ENCODE measurements at places on chromosomes 7 and 10. TPM values are rescaled to one million over a fixed set of nuclear protein-coding genes. Genes with fewer than 3 reads are reported as not detected.

GRCh38 chr10:36111676-36112075 is 469.6 kb upstream of the FZD8 start:
- H3K4me3 ChIP-seq, result no peak overlapping the region
- peaks cover 15% of the 10 kb centered on the region for H3K4me1 ChIP-seq
- no peaks in the 10 kb centered on the region for H3K36me3 ChIP-seq

DNA sequence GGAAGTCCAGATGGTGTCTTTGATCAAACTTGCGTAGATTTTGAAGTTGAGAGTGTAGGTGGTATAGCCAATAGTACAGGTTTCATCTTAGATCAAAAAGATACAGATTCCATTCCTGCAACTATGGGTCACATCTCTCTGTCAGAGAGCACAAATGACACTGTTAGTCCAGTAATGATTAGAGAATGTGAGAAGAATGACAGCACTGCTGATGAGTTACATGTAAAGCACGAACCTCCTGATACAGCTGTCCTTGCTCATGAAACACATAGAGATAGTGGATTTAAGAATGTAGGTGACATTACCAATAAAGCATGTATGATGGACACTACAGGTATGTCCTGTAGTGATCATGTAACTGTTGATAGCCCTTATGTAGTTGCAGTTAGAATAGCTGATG is 59.1 kb downstream of the LOXL4 start:
- DNase-seq, result no peak
- H3K4me3 ChIP-seq, result no peak overlapping the region
- no peak overlapping the region for H3K27ac ChIP-seq
- no peaks in the 10 kb centered on the region for H3K27me3 ChIP-seq

DNA sequence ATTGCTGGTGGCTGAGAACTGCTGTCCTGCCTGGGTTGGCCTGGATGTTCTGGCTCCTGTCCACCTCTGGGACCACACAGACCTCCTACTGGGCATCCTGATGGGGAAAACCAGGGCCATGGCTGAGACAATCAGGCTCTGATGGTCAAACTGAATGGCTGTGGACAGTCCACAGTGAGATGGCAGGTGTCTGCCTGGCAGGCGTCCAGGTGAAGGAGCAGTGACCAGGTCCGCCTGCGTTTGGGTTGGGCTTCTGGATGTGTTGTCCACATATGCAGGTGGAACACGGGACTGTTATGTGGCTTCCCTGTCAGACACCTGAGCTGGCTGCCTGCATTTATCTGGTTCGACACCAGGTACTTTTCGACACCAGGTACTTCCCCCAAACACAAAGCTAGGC is 241.7 kb downstream of the BUB3 start:
- H3K27ac ChIP-seq, result no peak overlapping the region
- H3K27me3 ChIP-seq, result no peaks in the 10 kb centered on the region
- no peaks in the 10 kb centered on the region for H3K36me3 ChIP-seq
- H3K4me3 ChIP-seq, result no peak overlapping the region

DNA sequence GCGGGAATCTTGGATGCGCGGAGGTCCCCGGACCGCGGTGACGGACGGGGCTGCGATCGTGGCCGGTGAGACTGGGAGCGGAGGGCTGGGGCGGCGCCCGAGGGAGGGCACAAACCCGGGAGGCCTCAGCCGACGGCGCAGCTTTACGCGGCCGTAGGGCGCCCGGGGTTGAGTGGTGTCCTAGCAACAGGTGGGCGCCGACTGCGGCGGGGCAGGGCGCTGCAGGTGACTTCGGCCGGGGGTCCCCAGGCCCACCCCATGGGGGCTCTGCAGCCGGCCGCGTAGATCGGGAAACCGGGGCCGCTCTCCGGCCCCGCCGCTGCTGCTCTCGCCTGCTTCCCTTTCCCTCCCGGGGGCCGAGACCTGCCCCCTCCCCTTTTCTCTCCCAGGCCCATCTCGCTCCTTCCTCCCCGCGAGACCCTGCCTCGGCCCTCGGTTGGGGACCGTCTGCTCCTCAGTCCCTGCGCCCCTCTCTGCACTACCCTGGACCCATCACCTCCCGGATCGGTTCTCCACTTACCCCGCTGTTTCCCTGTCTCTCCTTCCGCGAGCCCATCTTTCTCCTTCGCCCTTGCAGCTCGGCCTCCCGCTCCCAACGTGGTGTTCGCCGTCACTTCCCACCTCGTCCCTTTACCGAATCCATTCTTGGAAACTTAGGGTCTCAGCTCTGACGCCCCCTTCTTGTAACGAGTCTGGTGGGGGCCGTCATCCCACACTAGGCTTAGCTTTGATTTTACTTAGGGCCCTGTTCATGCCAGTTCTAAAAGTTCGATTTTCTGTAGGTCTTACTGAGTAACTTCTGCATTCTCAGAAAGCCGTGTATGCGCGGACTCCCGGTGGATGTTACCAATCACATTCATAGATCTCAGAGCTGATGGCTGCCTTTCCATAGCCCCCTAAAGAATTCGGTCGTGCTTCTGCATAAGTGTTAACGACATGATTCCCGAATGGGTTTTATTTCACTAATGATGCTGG is 18.5 kb upstream of the ACBD5 start:
- peak overlapping the region; percentile 49 for H3K4me3 ChIP-seq
- peaks cover 3% of the 10 kb centered on the region for H3K4me1 ChIP-seq
- H3K27me3 ChIP-seq, result peaks cover 10% of the 10 kb centered on the region
- H3K36me3 ChIP-seq, result no peaks in the 10 kb centered on the region

DNA sequence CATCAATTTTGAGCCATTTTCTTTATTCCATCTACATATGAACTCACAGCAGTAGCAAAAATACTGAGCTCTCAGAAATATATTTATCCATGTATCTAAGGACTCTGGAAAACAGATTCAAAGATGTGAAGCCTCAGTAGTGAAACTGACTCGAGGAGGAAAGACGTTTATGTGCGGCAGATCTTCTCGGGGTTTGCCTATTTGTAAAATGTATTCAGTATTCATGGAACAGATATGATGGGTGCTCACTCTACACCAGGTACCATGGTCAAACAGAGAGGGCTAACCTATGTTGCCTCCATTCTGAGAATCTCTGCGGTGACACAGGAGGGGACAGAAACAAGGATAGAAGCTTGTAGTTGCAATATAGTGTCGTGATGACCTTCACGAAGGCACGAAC is 93.7 kb downstream of the CAMK1D start:
- no peaks in the 10 kb centered on the region for H3K36me3 ChIP-seq
- no peaks in the 10 kb centered on the region for H3K4me1 ChIP-seq
- DNase-seq, result no peak
- no peak overlapping the region for H3K4me3 ChIP-seq
- H3K27ac ChIP-seq, result no peak overlapping the region

GRCh38 chr7:33750177-33750576 is 155.2 kb upstream of the BMPER start:
- no peaks in the 10 kb centered on the region for H3K36me3 ChIP-seq
- no peak overlapping the region for H3K27ac ChIP-seq
- DNase-seq, result peak; percentile 77
- peaks cover 6% of the 10 kb centered on the region for H3K4me1 ChIP-seq

GRCh38 chr7:3408814-3409595 is 108.0 kb downstream of the SDK1 start:
- H3K4me1 ChIP-seq, result no peaks in the 10 kb centered on the region
- no peaks in the 10 kb centered on the region for H3K36me3 ChIP-seq
- H3K27me3 ChIP-seq, result no peaks in the 10 kb centered on the region
- no peak overlapping the region for H3K27ac ChIP-seq

Gene ZNF804B
- total RNA-seq, result not detected

Gene ADAM12
- 126 TPM for total RNA-seq

Gene KLF14
- not detected for total RNA-seq

Gene EPO
- not detected for total RNA-seq
